ENCODE measurements at places on chromosomes 6 and 20. TPM values are rescaled to one million over a fixed set of nuclear protein-coding genes. Genes with fewer than 3 reads are reported as not detected.

ULBP2 gene
- polyA plus RNA-seq, result 0.17 TPM

TSPO2 gene
- not detected for polyA plus RNA-seq

LY86 gene
- polyA plus RNA-seq, result 0.42 TPM

C6orf62 gene
- polyA plus RNA-seq, result 35.6 TPM

OR2H1 gene
- not detected for polyA plus RNA-seq

PI16 gene
- 1.2 TPM for polyA plus RNA-seq

POPDC3 gene
- 132 TPM for polyA plus RNA-seq

- DNase-seq, result no peak
Observed at GRCh38 chr20:59774921-59775686, 158.3 kb downstream of the SYCP2 start.

- no peak for DNase-seq
Observed at GRCh38 chr6:7529141-7529540, 12.3 kb upstream of the DSP start.

GRCh38 chr6:143215771-143216170 is 155.1 kb downstream of the AIG1 start:
- no peak for DNase-seq

DNA sequence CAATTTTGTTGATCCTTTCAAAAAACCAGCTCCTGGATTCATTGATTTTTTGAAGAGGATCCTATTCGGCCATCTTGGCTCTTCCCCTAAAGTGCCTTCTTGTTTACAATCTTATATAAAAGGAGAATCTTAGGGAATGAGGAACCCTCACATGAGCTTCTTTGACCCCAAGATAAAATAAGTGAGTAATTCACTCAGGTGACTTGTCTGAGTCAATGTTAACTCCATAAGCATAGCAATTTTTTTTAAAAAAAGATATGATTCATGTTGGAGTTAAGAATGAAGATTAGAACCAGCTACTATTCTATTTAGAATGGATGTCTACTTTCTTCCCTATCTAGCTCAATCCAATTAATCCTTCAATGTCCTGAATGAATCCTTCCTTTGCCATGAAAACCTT is 21.0 kb downstream of the WASF1 start:
- DNase-seq, result no peak

DNA sequence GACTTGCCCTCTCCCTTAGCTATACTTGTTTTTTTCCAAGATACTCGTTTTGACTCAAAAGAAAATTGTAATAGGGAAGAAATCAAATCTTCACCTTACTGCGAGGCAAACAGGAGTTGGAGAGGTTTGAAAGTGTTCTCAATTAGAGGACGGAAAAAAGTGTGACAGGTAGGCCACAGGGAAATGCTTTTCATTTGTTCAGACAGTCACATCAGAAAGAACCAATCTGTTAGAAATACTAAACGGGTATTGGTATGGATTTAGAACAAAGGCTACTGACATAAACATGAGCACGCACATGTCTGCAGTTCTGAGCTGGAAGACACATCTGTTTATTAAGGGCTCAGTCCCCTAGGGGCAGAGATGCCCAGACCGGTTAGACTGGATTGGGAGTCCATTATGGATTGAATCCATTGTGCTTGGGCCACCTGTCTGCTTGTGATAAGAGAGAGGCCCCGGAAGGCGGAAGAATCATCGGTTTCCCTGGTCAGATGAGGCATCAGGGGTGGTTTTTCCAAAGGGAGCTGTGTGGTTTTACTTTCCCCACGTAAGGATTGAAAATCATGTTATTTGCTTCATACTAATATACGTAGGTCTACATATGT is 220.9 kb upstream of the MYLIP start:
- DNase-seq, result no peak

DNA sequence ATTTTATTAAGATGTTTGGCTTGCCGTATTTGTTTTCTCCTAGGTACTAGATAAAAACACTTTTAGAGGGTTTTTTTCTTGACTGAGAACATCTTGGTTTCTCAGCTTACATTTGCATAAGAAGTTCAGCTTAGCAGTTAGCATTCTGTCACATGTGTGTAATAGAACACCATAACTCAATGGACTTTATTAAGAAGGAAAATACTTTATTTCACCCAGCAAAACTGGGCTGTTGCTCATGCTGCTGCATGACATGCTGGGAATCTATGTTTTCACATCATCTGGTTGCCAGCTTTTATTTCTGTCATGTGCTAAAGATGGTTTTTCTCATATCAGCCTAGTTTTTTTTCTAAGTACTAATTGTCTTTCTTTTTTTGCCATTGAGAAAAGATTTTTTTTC is 144.6 kb downstream of the UTRN start:
- no peak for DNase-seq

GRCh38 chr20:24867556-24867955 is 81.5 kb upstream of the CST7 start:
- no peak for DNase-seq

DNA sequence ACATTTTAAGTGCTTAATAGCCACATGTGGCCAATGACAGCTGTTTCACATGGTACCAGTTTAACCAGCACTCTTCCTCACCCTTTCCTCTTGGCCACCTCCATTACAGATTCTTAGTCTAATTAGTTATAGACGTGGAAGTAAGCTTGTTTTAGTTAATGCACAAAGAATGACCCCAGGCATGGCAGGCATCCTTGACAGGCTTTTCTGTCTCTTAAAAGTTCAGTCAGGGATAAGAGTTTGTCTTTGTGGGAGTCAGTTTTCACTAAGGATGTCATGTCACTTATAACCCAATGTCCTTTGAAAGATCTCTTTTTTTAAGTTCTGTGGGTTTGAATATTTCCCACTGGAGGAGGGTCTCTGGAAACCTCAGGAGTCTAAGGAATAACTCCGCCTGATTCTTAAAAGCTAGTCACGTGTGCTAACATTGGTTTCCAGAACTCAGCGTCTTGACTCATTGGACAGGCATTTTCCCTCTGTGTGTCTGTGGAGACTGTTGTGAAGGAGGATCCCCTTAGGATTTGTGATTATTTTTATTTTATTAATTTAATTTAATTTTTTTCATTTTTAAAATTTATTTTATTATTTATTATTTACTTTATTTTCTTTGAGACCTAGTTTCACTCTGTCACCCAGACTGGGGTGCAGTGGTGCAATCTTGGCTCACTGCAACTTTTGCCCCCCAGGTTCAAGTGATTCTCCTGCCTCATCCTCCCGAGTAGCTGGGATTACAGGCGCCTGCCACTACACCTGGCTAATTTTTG is 171.4 kb downstream of the ZFAND3 start:
- no peak for DNase-seq

GRCh38 chr6:152595499-152595898 is 41.7 kb downstream of the SYNE1 start:
- no peak for DNase-seq

- no peak for DNase-seq
Observed at GRCh38 chr6:84771756-84772356, 7.5 kb upstream of the TBX18 start.

GRCh38 chr6:84469144-84469543 is 241.7 kb upstream of the CEP162 start:
- DNase-seq, result no peak

DNA sequence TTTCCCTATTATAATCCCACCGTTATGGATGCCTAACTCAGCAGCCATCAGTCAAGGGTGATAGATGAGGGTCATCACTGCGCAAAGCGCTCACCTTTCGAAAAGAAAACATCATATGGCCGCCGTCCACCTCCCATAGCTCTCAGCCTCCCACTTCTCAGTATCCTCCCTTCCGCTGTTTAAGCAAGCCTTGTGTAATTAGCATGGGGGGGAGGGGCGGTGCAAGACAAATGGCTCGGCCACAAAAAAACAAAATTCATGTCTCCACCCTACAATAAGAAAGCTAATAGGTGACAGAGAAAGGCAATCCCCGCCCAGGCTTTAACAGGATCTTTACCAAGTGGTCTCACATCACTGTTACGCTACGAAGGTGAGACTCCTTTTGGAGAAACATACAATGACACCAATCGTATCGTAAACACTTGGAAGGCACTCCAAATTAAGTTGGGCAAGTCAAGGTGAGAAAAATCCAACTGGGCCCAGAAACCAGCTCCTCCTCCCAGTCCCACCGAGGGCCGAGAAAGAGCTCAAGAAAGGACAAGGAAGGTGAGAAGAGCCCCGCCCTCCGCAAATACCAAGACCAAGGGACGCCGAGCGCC is 645 bp downstream of the DDX39B start:
- no peak for DNase-seq

GRCh38 chr20:33563788-33564187 is 73.9 kb downstream of the CBFA2T2 start:
- no peak for DNase-seq

- DNase-seq, result no peak
Observed at GRCh38 chr20:47160992-47161391, 195.5 kb downstream of the ZMYND8 start.

DNA sequence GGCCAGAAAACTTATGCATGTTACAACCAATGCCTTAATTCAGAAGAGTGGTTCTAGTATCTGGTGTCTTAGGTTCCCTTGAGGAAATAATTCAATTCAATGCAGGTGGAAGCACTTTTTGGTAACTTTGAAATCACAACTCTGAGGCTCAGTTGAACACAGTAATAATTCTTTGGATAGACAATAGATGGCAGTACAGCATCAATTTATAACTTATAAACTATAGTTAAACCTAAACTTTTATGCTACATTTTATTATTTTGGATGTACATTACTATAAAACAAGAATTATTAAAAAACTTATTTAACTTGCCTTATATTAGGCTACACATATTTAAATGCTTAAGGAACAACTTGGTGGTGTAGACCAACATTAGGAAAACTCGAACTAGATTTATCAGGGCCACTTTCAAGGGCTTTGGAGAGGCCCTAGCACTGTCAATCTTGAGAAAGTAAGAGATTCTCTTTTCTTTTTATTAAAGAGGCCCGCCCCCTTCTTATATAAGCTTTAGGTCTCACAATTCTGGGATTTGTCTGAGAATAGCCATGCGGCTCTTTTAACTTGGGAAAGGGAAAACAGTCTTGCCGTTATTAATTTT is 85.9 kb downstream of the CRYBG1 start:
- no peak for DNase-seq

- DNase-seq, result no peak
Observed at GRCh38 chr6:88349511-88349910, 183.4 kb upstream of the CNR1 start.

DNA sequence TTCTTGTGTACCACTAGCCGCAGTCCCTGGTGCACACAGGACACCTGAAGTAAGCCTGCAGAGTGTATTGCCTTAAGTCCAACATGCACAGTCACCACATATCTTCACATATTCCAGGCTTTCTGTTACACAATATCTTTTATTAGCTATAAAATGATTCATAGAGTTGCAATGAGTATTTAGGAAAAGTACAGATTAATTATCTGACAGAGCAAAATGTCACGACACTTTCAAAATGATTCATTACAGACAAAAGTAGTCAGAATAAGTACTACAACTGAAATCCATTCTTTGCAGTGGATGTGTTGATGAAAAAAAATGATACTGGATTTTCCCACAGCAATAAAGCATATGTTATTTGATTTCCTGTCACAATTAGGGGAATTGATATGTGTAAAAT is 199.5 kb upstream of the ASCC3 start:
- DNase-seq, result no peak

DNA sequence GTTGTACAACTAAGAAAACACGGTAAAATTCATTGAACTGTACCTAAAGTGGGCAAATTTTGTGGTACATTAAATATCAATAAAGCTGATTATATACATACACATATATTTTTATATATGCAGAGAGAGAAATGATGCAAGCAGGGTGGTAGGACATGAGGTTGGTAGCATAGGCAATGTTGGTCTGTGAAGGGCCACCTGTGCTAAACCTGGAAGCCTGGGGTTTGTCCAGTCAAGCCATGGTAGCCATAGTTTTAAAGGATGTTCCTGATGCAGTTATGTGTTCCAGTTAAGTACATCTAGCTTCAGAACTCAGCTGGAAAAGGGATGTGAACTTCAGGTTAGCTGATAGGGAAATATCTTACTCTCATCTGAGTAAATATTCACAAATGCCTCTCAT is 60.1 kb downstream of the TRIM38 start:
- DNase-seq, result no peak

DNA sequence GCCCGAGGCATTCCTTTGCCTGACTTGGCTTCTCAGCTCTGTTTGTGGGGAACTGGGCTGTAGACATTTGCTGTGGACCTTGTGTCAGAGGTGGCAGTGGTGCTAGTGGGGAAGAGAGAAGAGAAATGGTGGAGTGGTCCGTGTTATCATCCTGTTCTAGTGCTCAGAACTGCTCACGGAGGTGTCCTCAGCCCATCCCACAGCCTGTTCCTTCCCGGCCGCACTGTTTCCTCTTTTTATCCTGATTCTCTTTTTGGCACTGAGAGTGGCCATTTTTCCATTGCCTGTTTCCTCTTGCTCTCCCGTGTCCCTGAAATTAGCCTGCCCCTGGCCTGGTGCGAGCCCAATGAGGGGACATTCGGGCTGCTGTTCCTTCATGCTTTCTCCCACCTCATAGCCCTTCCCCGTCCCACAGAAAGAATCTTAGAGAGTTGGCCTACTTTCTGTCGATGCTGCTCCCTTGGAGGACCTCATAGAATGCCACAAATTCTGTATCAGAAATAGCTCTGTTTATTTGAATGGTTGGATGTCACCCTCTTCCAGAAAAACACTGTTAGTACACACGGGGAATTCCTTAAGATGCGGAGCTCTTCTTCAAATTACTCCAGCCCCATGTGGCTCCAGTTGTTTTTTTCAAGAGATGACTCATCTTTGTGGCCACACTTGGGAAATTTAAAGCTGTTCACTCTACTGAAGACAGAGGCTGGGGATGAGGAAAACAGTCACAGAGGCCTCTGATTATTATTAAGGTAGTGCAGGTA is 26.1 kb downstream of the FARS2 start:
- DNase-seq, result no peak

DNA sequence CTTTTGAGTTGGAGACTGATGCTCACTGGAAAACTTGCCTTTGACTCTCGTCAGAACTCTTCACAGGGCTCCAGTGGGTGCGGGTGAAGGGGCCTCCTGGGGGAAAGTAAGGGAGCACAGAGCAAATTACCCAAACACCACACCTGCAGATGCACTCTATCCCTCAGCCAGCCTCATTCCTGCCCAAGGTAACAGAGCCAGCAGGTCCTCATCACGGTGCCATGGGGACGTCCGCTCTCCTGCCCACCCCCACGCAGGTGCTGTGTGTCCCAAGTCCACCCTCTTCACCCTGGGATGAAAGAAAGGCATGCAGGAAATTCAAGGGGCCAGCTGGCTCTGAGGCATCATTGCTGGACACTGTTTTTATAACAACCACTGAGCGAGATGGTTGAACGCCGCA is 269.0 kb downstream of the SMOC2 start:
- no peak for DNase-seq

DNA sequence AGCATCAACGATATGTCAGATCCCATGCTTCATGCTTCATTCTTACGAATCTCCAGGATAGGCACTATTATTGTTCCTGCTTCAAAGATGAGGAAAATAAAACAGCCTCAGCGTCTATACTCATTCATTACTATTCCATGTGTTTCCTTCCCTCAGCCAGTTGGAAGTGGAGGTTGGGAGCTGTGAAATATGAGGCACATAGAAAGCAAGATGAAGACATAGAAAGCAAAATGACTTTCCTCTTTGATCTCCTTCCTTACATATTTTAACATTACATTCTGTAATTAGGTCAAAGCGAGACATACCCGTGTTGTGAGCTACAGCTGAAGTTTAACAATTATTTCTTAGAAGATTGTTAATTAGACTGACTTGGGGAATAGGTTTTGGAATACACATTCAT is 125.4 kb downstream of the FYN start:
- DNase-seq, result no peak

- no peak for DNase-seq
Observed at GRCh38 chr6:133259561-133259960, 18.4 kb downstream of the EYA4 start.

All from psoas muscle (tissue), 8 donors.